ENCODE measurements at places on chromosomes 7 and 10.

GRCh38 chr7:1644341-1645070 lies 25.6 kb upstream of the ELFN1 start:
- DNase-seq, result no peak

GRCh38 chr7:77619314-77619713 lies 76.9 kb upstream of the RSBN1L start:
- DNase-seq, result no peak

- no peak for DNase-seq
Measured at GRCh38 chr10:110413903-110414547, 83.7 kb upstream of the DUSP5 start.

- DNase-seq, result no peak
Measured at GRCh38 chr10:127874671-127875448, 17.9 kb downstream of the CLRN3 start.

- DNase-seq, result peak; percentile 49
Measured at GRCh38 chr7:149799397-149800168, 26.2 kb upstream of the ZNF467 start.

DNA sequence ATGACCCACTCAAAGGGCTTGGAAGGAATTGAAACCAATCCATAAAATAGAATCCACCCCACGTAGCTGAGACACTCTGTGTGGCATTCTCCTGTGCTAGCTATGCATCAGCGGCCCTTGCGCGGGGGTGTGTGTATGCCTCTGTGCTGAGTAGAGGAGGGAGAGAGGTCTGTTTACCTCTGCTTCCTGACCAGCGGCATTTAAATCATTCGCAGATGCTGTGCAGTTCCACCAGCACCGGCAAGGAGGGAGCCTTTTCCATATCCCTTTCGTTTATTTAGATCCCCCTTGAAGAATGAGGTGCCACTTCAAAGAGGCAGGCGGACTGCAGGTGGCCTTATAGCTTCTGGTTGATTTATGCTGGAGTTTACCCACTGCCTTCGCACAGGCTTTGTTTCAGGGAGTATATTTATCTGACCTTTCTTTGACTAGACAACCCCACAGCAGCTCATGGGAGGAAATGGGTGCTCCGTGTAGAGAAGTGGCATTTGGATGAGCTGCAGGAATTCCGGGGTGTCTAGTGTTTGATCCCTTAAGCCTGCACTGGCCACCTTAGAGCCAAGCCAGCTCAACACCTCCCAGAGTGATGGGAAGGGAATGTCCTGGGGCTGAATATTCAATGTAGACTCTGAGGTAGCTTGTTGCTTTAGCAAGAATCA lies 11.4 kb downstream of the C10orf53 start:
- DNase-seq, result no peak

DNA sequence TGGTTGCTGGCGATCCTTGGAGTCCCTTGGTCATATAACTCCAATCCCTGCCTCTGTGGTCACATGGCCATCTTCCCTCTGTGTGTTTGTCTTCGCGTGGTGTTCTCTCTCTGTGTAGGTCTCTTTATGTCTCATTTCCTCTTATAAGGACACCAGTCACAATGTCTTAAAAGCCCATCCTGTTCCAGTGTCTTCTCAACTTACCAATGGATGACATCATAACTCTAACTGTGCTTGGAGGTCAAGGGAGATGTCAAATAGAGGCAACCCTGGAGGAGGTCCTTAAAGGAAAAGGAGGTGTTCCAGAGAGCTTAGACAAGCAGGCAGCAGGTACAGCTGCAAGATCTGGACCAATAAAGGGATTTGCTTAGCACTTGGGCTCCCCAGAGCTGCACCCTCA lies 143.0 kb downstream of the BUB3 start:
- no peak for DNase-seq

GRCh38 chr7:68576366-68576765 lies 1021.9 kb upstream of the AUTS2 start:
- no peak for DNase-seq

DNA sequence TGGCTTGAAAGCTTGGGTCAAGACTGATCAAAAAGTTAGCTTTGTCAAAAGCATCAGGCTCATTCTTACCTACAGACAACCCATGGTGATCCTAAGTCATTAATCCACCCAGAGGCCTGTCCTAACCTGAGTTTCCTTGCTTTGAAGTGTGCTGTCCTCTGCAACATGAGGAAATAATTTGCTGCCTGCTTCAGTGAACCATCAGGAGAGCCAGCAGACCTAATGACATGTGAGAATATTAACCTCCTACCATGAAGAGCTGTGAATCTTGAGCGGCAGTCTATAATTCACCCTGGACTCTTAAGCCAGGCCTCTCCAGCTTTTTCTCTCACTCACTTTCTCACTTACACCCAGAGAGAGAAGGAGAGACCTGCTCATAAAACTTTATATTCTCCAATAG lies 590.0 kb downstream of the LRMDA start:
- no peak for DNase-seq

DNA sequence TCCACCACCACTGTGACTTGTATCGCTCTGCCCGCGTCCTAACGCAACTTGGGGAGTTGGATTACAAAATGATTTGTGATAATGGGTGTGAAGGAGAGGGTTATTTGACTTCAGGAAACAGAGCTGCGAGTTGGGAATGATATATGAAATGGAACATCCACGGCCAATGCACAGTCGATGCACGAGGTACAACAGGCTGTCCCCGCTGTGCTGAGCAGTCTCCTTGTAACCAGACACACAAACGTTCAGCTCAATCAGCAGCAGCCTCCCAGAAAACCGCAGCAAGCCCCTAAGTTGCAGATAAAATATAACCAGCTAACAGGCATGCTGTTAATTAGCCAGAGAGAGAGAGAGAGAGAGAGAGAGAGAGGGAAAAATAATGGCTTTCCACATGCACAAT lies 332.7 kb upstream of the MGMT start:
- no peak for DNase-seq

DNA sequence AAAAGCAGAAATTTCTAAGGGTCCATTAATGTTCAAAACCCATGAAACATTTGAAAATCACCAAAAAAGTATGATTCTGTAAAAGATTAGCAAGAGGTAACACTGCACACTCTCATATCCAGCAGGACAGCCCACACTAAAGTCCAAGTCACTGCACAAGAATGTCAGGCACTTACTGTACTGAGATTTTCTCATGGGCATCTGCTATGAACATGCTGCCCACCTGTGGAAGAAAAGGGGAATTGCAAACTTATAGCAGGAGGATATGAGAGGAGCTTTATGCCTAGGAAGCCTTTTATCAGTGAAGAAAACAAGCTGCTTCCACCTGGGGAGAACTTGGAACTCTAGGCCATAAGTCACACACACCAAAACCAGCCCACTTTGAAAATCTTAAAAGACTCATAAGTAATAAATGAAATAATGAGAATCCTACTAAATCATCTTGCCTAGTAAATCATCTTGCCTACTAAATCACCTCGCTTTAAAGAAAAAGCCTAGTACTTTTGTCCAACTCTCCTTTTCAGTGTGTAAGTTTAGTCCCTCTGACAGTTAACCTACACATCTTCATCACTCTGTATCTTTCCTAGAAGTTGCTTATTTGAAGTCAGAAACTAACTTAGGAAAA lies 46.1 kb downstream of the ARMH3 start:
- DNase-seq, result peak; percentile 42

DNA sequence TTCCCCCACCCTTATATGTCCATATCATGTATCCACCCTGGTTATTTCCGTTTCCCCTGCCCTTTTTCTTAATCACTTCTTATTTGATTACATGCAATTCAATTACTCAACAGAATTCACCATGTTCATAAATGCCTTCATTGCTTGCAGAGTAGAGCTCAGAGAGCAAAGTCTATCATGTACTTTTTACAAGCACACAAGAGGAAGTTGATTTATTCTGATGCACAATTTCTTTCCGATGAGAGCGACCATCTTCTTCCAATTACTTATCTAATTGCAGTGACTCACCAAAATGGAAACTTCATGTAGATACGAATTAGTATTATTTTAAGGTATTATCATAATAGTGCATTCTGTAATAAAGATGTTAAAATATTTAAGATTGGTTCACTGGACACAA lies 430.5 kb upstream of the KLF6 start:
- no peak for DNase-seq

GRCh38 chr10:30748152-30748973 lies 118.8 kb upstream of the LYZL2 start:
- no peak for DNase-seq

- DNase-seq, result no peak
Measured at GRCh38 chr7:104039363-104039762, 49.9 kb upstream of the RELN start.

- DNase-seq, result no peak
Measured at GRCh38 chr7:31028417-31028992, 23.6 kb upstream of the ADCYAP1R1 start.

DNA sequence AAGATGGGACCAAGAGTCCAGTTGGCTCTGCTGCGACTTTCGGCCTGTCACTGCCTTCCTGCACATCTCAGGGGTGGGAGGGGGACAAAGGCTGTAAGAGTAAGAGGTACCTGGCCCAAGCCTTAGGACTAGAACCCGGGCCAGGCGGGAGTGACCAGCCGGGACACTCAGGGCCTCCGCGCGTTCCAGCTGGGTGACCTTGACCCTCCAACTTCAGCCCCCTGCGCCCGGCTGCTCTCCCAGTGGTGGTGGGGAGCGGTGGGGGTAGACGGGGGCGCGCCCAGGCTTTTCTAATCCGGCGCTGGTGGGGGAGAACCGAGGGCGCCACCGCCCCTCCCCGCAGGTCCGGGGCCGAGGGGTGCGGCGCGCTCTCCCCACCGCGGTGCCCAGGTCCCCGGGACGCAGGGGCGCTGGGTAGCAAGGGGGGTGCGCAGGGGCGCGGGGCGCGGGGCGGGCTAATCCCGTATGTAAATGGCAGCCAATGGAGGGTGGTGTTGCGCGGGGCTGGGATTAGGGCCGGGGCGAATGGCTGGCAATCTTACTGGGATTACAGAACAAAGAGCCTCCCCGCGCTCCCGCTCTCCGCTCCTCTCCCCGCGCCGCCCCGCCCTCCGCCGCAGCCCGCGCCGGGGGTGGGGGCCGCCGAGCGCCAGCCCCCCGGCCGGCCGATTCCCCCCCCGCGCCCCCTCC lies at the start of gene GTF2IRD1:
Gene GTF2IRD1 (plus strand): TSS at position 585 of the 690 bp plus-strand sequence. CDS start 54,175 bp downstream, outside the sequence.
- peak; percentile 53 for DNase-seq

GRCh38 chr10:116126239-116126638 lies 146.8 kb downstream of the GFRA1 start:
- no peak for DNase-seq
